ENCODE measurements at places on chromosomes 7 and 10.

DNA sequence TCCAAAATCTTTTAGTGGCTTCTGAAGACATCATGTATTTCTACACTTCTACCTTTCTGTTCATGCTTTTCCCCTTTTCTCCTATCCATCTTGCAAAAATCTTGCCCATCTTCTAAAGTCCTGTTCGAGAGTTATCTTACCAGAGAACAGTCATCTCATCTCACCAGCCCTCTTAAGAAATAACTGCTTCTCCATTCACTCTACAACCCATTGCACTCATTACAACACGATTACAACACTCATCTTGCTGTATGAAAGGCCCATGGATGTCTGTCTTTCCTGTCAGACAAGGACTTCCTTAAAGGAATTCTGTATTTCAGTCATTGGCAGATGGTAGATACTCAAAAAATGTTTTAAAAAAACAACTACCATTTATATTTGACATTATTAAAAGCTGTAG, 30.8 kb downstream of the ZNF438 start:
- no peak for DNase-seq

DNA sequence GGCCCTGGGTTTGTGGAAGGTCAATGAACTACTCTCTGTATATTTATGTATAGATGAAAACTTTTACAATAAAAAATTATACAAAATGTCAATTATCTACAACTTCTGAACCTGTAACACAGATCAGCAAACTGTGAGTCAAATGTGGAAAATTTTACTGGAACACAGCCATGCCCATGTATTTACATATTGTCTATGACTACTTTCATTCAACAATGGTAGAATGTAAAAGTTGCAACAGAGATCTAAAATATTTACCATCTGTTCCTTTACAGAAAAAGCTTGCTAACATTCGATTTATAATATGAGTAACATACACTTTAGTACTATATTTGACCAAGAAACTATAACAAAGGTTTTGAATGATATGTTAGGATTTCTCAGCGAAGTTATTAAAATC, 481.6 kb downstream of the PARD3 start:
- no peak for DNase-seq

GRCh38 chr10:77380191-77380590, 257.4 kb downstream of the KCNMA1 start:
- no peak for DNase-seq

GRCh38 chr10:96863922-96864543, 31.9 kb downstream of the LCOR start:
- peak; percentile 24 for DNase-seq

DNA sequence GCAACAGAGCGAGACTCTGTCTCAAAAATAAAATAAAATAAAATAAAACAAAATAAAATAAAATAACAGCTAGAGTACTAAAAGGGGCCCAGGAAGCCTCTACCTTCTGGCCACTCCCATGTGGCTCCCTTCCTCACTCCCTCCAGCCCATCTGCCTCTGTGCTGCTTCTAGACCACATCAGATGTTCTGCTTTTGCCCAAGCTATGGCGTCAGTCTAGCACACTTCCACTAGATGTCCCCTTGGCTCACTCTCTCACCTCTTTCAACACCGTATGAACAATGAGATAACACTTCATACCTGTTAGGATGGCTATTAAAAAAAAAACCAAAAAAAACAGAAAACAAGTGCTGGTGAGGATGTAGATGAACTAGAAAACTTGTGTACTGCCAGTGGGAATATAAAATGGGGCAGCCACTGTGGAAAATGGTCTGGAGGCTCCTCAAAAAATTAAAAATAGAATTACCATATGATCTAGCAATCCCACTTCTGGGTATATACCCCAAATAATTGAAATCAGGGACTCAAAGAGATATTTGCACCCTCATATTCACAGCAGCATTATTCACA, 132.3 kb downstream of the ARHGAP22 start:
- DNase-seq, result no peak

DNA sequence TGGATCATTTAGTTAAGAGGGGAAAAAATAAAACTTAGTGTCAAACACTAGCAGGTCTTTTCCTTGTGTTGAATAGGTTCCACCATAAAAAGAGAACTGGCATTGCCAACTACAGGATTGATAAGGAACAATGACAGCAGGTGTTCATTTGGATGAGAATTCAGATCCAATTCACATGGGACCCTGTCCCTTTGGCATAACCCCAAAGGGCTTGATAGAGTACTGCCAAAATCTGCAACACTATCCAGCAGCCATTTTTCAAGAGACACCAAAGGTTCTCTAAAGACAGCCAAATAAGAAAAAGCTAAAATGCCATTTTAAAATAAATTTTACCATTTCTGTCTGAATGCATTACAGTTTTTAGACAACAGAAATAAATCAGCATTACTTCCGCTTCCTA, 422.3 kb downstream of the DGKB start:
- DNase-seq, result no peak

GRCh38 chr7:46928719-46929118, 653.2 kb downstream of the TNS3 start:
- no peak for DNase-seq

DNA sequence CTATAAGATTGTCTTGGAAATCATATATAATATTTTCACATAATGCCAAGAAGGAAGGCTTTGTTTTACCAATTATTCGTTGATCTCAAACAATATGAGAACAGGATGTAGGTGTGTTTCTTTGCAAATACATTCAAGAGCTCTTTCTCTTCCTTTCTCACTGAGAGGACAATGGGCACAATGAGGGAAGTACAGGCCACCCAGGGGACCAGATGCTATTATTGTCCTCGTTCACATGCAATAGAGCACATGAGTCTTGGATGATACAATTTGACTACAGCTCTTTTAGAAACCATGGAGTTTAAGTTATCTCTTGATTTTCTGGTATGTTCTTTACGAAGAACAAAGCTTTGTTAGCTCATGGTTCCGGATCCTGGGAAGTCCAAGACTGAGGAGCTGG, 323.7 kb upstream of the KLF6 start:
- no peak for DNase-seq

- DNase-seq, result no peak
Measured at GRCh38 chr7:22948770-22949169, 65.2 kb downstream of the HYCC1 start.

- no peak for DNase-seq
Measured at GRCh38 chr10:132232023-132232951, 45.5 kb downstream of the DPYSL4 start.

DNA sequence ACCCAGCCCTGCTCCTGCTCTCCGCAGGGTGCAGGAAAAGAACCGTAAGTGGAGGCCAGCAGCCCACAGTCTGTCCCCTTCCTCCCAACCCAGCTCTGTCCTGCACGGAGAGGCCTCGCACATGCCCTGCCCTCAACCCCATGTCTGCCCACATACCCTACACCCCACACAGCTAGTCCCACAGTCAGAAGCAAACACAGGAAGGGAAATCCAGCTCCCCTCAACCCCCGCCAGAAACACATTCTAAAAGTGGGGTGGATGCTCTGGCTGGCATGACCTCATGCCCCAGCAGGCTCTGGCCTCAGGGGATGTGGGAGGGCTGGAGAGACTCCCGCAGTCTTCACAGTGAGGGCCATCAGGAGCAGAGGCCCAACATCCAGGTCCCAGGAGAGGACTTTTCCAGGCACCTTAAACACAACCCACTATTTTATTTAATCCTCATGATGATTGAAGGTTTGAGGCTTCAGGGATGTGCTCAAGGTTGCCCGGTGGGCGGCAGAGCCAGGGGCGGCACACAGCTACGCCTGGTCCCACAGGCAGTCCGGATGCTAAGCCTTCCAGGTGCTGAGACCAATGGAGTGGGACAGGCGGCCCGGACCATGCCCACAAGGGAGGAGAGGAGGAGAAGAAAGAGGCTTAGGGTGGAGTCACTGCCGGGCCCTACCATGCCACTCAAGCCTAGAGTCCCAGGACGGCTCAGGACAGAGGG, 29.9 kb downstream of the CALML5 start:
- no peak for DNase-seq

DNA sequence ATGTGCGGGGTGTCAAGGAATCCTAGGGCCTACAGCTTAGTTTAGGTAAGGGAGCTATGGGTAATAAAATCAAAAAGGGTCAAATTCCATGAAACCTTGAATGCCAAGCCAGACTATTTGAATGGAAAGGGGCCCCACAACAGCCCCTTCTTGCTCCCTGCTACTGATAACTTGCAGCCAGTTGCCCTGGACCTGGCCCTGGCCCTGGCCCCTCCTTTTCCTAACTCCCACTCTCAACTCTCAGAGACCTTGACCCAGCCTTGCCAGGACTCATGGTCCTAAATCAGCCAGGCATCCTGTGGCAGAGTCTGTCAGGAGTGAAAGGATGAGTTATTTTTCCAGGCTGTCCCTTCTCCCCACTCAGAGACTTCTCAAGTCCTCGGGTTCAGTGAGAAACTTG, 5.9 kb downstream of the KCNIP2 start:
- DNase-seq, result no peak

- DNase-seq, result no peak
Measured at GRCh38 chr10:110357252-110357780, 52.6 kb upstream of the SMNDC1 start.
